Stimulated activated CD8-positive, alpha-beta memory T cell treated with anti-CD3 and anti-CD28 coated beads, Interleukin-15, amount 100 ng/mL, for 24 hours (primary cell): ENCODE measurements at places on chromosomes 7 and 10.

- DNase-seq: no peak
Measured at GRCh38 chr7:87517136-87517815, 41.8 kb upstream of the ABCB4 start.

GRCh38 chr7:105322655-105323277 lies 66.0 kb downstream of the SRPK2 start:
- no peak for DNase-seq

GRCh38 chr10:110821508-110821907 lies 50.2 kb upstream of the PDCD4 start:
- no peak for DNase-seq

DNA sequence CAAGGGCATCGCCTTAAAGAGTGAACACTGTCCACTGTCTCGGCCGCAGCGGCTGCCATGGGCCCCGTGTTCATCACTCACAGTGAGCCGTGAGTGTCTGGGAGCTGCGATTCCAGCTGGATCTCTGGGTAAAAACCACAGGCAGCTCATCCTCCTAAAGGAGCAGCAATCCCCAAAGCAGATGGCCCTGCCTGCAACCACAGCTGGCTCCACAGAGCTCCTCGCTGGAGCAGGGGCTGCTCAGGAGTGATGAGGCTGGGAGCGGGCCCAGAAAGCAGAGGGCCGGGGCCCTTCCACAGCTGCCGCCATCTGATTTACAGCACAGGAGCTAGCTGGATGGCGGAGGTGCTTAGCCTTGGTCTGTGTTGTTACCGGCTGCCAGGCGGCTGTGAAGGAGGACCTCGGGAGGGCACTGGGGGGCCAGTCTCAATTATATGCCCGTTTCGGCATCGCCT lies 6.6 kb upstream of the TMEM184A start:
- DNase-seq: no peak

DNA sequence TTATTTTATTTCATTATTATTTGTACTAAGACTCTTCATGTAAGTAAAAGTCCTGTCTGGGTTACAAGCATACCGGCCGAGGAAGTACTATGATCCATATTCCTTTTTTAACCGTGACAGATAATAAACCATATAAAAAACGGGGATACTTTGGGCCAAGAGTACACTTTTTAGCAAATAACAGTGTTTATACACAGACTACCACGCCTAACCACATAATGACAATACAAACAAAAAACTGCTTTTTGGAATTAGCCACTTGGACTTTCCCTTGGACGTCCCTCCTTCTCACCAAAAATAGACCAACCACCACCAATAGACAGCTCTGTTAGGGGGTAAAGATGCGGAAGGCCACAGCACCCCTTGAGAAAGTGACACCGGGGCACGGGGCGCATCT lies 800 bp downstream of the MINDY3 start:
- no peak for DNase-seq

DNA sequence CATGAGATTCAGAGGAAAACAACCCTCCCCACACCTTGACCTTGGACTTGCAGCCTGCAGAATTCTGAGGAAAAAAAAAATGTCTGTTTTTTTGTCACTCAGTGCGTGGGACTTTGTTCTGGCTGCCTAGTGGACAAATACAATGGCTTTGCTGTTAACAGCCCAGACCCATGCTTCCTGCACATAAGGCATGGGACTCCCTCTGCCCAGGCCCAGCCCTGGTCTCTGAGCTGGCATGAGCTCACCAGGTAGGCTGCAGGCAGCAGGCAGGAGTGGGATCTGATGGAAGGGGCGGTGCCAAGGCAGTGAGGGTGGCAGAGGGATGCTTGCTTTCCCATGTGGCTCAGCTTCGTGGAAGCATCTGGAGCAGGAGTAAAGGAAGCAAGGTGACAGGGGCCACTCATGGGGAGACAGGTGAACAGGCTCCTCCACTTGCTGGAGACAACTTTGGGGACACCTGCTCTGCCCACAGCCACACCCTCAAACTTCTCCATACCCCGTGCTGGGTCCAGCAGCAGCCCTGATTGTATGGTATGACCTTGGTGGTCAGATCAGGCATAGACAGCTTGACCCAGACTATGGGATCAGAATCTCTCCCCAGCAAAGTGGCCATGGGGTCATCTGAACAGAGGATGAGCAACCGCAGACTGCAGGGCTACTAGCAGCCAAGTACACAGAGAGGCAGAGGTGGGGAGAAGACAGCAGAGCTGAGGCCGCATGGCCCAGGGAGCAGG lies 27.0 kb downstream of the ANXA8 start:
- no peak for DNase-seq

GRCh38 chr7:38303866-38304265 lies 30.4 kb upstream of the TARP start:
- DNase-seq: no peak
